HS-5 (cell line): ENCODE measurements at places on chromosomes 3 and 15.

- no peak for DNase-seq
Observed at GRCh38 chr3:140397847-140398246, 280.0 kb upstream of the TRIM42 start.

DNA sequence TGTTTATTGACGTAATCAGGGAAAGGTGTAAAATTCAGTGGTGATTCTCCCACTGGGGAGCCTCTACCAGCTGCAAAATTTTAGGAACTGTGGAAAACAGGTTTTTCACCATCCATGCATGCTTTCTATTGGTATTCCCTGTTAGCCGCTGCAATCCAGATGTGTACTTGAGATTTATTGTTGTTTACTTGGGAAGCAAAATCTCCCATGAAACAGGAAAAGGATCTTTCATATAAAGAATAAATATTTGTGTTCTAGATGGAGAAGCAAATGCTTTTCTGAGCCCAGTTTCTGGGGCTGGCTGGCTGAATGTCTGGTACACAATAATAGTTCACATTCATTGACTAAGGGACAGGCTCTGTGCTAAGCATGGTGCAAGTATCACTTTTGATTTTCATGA is 144.6 kb upstream of the RASGRP1 start:
- DNase-seq = no peak

DNA sequence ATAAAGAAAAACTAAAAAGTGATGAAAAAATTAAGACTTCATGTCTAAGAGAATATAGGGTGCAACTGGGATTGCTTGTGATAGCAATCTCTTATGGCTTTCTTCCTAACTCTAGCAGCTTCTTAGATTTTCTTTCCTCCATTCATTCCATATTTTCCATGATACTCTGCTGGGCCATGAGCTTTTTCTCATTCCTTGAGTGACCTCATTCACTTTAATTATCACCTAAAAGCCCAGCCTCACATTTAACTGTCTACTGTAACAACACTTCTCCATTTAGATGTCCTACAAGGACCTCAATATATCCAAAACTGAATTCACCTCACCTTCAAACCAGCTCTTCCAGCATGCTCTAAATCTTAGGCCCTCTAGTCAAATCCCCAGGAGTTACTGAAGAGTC is 49.5 kb upstream of the ANKRD28 start:
- DNase-seq = no peak

DNA sequence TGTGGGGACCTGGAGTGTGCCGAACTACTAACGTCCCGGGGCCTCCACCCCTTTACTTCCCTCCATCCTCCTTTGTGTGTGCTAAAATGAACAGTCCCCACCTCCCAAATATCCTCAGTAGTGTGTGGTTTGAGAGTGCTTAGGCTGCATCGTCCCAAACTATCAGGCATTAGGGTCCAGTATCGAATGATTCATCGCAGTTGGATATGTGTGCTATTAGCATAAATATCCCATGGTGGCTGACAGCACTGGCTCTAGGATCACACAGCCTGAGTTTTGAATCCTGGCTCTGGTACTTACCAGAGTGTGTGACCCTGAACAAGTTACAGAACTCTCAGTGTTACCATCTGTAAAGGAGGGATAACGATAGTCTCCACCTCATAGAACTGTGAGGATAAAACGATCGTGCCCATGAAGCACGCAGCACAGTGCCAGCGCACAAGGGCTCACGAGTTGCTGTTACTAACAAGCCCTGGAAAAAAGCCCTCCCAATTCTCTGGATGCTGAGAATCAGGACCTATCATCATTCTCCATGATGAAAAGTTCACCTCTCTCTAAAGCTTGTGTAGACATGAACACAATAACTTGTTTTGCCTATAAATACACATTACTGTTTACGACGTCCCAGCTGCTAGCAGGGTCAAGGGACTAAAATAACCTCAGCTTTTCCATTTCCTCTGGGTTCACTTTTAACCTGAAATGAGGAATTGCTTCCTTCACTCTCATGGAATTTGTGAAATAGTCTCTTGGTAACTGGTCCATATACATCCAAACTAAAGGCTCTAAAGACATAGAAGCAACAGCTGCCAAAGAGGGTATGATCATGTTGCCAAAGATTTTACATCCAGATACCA is 51.0 kb downstream of the VGLL4 start:
- no peak for DNase-seq

DNA sequence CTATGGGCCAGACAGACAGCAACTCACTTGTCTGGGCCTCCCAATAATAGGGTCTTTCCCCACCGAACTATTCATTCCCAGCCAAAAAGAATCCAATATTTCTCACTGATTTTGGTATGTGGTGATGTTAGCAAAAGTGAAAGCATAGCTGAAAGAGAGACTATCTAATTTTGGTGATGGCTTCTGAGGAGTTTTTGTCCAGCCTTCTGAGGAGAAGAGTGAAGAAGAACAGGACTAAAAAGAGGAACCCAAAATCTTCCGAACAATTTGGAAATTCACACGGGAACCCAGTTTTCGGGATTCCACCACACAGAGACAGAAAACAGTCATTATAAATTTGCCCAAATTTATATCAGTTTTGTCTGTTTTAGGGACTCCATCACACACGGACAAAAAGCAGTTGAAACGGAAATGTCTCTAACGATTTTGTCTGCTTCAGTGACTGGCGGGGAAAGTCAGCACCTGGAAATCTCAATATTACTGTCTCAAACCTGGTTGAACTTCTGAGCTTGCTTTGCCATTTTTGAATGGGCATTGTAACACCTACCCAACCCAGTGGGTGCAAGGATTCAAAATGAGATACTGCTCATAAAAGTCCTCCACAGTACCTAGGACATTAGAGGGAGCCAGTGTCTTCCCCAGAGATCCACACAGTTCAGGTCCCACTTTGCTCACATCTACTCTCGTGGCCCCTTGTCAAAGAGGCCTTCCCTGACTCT is 9.1 kb downstream of the CD80 start:
- DNase-seq = no peak

DNA sequence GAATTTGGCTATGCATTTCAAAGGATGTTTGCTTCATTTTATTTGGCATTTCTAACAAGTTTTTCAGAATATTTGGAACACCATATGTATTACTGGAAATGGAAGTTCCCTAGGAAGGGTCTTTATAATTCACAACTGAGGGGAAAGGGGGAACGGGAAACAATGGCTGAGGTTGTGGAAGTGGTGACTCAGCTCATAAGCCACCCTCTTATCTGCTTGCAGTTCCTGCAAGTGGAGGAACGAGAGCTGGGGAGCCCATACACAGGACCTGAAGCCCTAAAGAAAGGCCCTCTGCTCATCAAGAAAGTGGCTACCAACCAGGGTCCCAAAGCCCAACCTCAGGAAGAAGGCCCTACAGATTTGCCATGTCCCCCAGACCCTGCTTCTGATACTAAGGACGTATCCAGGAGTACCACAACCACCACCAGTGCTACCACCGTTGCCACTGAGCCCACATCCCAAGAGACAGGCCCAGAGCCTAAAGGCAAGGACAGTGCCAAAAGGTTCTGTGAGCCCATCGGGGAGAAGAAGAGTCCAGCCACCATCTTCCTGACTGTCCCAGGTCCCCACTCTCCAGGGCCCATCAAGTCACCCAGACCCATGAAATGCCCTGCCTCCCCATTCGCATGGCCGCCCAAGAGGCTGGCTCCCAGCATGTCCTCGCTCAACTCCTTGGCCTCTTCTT is 37.9 kb downstream of the ESYT3 start:
- DNase-seq = no peak

- DNase-seq = no peak
Observed at GRCh38 chr3:119362940-119363725, 69.0 kb downstream of the ARHGAP31 start.

GRCh38 chr15:90211440-90212143 is 10.5 kb downstream of the SEMA4B start:
- DNase-seq = no peak

DNA sequence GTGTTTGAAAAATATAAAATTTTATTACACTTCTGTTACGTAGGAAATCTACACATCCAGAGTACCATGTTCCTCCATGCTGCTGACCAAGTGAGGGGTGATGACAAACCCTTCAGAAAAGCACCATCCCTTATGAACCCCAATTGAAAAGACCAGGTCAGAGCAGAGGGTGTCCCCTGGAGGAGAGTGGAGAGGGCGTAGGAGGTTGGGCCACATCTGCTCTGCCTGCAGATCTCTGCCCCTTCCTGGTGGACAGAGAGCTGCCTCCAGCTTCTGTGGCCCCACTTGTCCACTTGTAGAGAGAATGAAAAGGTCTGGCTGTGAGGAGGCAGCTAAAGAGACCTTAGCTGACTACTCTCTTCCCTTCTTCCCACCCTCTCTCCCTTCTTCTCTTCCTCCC is 55.5 kb downstream of the GLDN start:
- no peak for DNase-seq

DNA sequence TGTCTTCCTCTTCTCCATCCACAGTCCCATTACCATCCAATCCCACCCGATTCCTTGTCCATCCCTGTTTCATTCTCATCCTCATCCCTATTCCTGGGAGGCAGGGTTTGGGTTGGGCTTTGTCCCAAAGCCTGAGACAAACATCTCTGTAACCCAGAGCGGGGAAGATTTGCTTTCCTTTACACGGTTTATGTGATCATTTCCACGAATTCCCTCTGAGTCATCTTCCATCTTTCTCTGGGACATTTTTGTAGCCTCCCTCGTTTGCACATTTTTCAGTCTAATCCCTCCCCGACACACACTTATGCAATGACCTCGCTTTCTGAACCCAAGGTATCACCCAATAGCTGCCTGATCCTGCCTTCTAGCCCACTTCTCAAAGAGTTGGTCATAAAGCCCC is 22.8 kb downstream of the DUOX2 start:
- no peak for DNase-seq

GRCh38 chr15:95596496-95596895 is 734.0 kb upstream of the NR2F2 start:
- no peak for DNase-seq

- DNase-seq = no peak
Observed at GRCh38 chr3:37094636-37095035, 79.7 kb downstream of the LRRFIP2 start.

GRCh38 chr3:38167591-38167990 is 2.3 kb downstream of the OXSR1 start:
- DNase-seq = no peak

DNA sequence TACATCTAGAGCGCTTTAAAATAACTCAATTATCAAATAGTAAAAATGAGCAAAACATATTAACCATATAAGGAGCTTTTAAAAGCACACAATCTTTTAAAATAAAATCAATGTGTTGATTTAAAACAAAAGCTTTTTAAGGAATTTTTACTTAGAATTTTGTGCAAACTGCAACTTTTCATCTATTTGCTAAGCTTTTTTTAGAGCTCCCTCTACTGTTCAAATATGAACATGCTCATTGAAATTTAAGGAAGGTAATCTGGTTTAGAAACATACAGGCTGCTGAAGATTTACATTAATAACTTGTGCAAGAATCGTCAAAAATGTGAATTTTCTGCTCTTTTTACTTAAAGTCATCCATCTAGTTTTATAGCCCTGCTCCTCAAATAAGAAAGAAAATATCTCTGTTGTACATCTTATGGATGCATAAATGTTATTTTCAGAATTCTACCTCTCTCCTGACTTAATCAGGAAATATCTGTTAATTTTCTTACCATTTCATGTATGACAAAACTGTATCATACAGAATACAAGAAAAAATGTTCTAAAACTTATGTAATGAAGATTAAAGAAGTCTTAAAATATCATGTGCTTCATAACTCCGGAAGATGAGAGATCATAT is 469.4 kb upstream of the ROBO2 start:
- DNase-seq = no peak

GRCh38 chr3:901953-902778 is 190.7 kb upstream of the CNTN6 start:
- DNase-seq = no peak

DNA sequence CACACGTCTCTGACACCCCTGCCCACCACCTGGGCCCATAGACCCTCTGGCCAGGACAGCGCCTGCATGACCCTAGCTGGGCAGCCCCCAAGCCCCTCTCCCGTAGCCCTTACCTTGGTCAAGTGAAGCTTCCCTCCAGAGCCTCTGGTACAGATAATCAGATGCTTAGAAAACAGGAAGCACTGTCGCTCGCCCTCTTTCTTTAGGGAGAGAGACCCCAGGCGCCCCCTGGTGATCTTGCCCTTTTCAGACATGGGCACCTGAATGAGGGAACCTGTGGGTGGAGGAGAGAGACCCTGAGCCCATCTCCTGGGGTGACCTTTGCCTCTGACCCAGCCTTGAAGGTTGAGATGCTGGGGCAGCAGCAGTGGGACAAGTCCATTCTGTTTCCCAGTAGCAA is 65.4 kb downstream of the RASGRF1 start:
- no peak for DNase-seq

GRCh38 chr15:56794553-56795329 is 61.4 kb upstream of the ZNF280D start:
- no peak for DNase-seq

GRCh38 chr3:2261747-2262146 is 163.1 kb downstream of the CNTN4 start:
- no peak for DNase-seq

GRCh38 chr3:158920371-158920770 is 118.5 kb downstream of the MFSD1 start:
- peak; percentile 34 for DNase-seq

- DNase-seq = peak; percentile 66
Observed at GRCh38 chr3:149783576-149783975, 8.8 kb downstream of the ANKUB1 start.

DNA sequence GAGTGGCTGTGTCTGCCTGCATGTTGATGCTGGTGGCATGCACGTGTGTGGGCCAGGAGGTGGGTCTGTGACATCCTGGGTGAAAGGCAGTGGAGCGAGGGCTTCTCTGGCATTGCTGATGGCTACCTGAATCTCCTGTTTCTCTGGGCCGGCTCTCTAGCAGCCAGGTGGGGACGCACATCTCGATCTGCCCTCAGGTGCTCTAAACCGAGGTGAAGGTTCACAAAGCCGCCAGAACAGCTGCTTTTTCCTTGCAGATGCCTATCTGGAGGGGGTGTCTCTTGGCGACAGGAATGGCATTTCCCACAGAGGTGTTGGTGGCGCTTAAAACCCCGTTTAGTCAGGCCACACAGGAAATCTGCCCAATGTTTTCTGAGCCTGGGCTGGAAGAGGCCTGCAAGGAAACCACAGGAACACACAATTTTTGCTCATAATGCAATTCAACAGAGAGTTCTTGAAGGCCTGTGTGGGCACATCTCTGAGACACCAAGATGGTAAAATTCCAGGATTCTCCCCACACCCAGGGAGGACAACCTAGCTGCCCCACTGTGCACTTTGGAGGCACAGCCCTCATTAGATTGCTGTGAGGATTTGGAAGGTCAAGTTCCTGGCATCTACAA is 11.9 kb downstream of the TMEM158 start:
- no peak for DNase-seq

DNA sequence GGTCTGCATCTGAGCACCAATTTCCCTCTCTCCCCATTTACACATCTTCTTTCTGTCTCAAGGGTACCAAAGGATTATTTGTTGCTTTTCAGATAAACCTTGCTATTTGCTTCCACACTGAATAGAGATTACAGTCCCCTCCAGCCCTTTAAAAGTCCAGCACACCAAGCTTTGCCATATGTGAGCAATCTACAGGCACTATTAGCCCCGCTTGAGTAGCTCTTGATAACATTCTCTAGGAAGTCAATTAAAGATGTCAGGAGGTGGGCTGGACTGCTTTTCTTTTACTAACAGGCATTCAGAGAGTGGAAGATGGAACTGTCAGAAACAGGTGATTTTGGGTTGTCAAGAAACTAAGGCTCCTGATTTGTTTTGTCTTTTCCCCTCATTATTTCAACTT is 417.0 kb downstream of the ROBO2 start:
- DNase-seq = no peak
